Stimulated activated CD4-positive, alpha-beta T cell treated with anti-CD3 and anti-CD28 coated beads, TNF-alpha, amount 100 ng/mL, for 48 hours (primary cell): ENCODE measurements at places on chromosomes 12 and 14.

DNA sequence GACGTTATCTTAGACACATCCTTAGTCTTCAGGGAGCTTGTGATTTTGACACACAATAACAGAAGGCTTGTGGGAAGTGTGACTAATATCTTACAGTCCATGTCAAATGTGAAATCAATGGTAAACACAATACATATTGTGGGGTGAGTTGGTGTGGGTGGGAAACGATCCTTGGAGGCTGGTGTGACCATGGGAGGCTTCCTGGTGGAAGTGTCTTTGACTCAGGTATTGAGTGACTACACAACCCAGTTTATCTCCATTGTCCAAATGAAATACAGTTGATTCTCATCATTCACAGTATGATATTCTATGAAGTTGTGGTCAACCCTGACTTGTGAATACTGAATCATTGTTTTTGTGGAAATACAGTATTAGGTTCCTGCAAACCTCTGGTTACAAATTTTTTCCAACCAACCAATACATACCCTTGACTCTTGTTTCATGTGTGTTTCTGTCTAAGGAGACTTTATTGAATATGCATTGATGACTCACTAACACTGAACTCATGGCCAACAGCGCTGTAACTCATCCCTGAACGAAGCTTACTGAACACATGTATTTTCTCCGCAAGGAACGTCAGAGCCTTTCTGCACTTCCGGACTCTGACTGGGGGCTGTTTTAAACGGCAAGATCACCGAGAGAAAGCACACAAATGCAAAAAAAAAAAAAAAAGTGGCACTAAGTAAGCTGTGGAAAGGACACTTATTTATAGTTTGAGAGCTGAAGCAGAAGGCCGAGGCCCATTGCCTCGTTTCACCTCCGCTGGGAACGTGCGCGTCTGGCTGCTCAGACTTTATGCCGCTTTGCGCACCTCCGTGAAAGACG, 59.0 kb downstream of the CLMN start:
- DNase-seq = peak; percentile 51

- DNase-seq = no peak
These were observed 245.4 kb upstream of the TMEM132C start for GRCh38 chr12:128021561-128021960.

- no peak for DNase-seq
These were observed 274.9 kb downstream of the GPHN start for GRCh38 chr14:66782853-66783252.

- DNase-seq = no peak
These were observed 107.5 kb downstream of the SCARB1 start for GRCh38 chr12:124756166-124756565.

DNA sequence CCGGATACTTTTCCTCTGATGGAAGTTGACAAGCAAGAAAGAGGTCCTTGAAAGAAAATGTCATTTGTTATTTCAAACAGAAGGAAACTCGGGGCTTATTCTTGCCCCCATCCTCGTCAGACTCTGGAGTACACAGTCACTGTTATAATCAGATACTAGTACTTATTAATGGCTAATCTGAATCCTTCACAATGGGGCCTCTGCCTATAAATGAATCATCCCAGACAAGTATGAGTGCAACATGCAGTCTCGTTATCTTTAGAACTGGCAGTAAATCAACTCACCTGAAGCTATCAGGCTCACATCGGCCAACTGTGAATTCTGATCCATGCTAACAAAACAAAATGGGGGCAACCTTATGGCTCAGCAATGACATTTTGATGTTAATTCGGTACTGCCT, 216.7 kb downstream of the GRIN2B start:
- no peak for DNase-seq

GRCh38 chr12:50764286-50765094, 589 bp downstream of the ATF1 start:
- peak; percentile 73 for DNase-seq

- no peak for DNase-seq
These were observed 176.0 kb downstream of the KIF26A start for GRCh38 chr14:104314251-104314941.

- DNase-seq = no peak
These were observed 49.5 kb upstream of the POC1B start for GRCh38 chr12:89575374-89575773.

DNA sequence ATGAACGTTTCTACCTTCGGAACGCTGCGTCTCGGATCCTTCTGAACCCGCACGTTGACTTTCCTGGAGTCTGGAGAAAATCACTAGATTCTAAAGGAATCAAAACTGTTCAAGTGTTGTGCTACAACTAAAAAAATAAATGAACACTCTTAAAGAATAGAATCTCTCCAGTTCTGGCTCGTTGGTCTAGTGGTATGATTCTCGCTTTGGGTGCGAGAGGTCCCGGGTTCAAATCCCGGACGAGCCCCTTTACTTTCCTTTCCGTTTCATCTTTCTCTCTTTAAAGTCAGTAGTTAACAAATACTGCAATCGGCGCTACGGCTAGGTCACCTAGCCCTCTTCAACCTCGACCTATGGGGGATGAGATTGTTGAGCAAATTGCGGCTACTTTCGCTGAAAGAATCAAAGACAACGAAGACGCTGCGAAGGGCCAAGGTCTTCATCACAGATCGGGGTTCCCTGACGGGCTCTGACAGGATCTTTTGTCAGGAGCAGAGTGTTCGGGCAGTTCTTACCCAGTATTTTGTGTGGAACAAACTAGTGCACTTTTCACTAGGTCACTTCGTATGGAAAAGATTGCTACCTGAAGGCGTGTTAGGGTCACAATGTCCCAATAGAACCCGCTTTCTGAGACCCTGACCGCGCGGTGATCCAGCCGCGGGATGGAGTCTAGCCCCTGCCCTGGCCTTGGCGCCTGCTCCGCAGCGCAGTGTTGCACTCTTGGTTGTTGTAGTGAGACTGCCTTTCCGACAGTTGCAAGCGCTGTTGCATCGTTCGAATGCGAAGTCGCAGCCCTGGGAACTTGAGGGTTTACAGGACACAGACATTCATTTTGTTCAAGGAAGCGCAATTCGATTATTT, 8.4 kb downstream of the OR6S1 start:
- DNase-seq = peak; percentile 66

- no peak for DNase-seq
These were observed 114.0 kb upstream of the HIF1A start for GRCh38 chr14:61581340-61581739.

DNA sequence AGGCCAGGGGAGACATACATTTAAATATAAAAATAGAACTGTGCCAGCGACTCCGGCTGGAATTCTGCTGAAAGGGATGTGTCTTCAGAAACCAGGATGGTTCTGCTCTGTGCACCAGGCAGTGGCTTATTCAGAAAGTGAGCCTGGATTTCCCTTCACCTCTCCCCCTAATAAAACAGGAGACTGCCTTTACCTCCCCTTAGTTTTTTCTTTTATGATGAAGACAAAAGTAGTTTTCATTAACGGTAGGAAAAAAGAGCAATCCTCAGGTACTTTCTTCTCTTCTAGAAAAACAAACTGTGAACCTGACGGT, 346 bp downstream of the SLC7A8 start:
- no peak for DNase-seq

DNA sequence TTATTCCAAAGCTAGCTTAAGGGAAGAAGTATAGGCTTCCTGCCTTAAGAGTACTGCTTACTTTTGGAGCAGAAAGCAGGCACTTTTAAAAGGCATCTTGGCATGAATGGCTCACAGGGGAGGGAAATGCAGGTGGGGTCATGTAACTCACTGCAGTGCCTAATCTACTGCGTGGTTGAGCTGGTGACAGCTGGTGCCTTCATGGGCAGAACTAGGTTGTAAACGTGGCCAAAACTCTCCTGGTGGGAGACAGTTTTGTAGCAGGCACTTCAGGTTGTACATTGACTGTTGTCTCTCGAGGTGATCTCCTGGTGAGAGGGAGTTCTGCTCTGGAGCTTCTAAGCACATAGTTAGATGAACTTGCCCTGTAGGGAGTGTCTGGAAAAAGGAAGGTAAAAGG, 962.5 kb downstream of the DIO2 start:
- DNase-seq = no peak

DNA sequence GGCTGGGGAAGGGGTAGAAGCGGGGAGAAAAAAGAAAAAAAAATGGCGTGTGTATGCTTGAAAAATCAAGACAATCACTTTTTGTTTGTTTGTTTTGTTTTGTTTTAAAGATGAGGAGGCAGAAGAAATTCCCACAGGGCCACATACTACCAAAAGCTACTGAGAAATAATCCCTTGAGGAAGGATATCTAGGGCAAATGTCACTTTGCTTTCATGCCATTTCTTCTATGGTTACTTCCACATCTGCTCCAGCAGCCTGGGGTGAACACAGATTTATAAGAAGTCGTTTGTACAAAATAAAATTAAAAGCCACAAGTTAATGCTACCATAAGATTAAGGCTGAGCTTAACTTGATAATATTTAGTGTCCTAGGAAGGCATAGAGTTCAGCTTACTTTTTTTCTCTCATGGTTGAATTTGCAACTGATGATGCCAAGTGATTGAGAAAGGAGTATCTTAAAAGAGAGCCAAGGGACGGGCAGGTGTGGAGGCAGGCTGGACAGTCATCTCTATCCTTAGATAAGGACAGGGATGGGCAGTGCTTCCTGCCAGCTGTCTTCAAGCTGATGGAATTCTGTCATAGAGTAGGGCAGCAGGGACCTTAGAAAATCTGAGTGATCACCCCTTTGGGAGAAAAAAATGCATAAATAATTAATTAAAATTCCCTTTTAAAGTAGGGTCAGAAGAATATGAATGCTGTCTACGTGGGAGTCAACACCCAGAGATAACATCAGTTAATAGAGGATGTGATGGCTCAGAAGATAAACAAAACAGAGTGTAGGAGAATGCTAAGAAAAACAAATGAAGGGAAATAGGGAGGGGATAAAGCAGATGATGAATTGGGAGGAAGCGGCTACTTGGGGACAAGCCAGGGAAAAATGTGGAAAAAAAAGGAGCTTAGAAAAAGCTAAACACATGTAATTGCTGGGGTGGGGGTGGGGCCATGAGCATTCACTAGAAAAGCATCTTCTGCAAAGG, 57.1 kb downstream of the DYRK2 start:
- no peak for DNase-seq

DNA sequence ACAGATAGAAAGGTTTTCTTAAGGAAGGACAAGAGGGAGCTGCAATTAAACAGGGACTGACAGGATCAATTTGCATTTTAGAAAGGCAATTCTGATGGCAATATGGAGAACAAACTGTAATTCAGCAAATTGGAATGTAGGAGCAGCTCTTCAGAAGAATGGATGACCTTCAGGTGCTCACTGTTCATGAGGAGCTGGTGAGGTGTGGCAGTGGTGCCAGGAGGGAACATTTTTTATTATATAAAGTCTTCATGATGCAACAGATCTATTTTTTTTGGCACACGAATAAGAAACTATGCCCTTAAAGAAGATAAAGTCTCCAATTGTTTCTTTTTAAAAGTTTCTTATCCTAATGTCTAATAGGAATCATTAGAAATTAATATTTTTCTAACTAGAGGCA, 151.7 kb downstream of the SLC38A4 start:
- no peak for DNase-seq

- no peak for DNase-seq
These were observed 273.1 kb upstream of the RGS6 start for GRCh38 chr14:71659159-71659558.

- no peak for DNase-seq
These were observed 8.5 kb downstream of the WSB2 start for GRCh38 chr12:118052324-118053070.

- no peak for DNase-seq
These were observed 21.1 kb downstream of the ZFHX2 start for GRCh38 chr14:23530375-23531055.

GRCh38 chr12:82754856-82755255, 68.2 kb downstream of the TMTC2 start:
- DNase-seq = no peak

- no peak for DNase-seq
These were observed 33.4 kb downstream of the PDZRN4 start for GRCh38 chr12:41221491-41221890.

GRCh38 chr12:130079279-130079678, 83.0 kb upstream of the FZD10 start:
- DNase-seq = no peak

DNA sequence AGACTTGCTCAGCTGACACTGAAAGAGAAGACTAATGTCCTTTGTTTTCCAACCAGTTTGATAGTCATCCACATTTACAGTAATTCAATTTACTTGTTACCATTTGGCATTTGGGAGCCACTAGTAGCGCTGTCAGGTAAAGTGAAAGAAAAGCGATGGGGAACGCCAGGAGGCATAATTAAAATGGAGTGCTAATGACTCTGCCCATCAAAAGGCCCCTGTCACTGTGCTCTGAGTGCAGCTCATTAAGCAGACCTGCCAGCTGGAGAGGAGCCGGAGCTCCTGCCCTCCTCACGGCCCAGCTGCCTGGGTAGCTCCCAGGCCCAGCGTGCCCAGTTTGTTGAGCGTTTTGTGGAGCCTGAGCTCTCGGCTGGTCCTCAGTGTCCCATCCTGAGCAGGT, 463.6 kb upstream of the CCDC196 start:
- no peak for DNase-seq

DNA sequence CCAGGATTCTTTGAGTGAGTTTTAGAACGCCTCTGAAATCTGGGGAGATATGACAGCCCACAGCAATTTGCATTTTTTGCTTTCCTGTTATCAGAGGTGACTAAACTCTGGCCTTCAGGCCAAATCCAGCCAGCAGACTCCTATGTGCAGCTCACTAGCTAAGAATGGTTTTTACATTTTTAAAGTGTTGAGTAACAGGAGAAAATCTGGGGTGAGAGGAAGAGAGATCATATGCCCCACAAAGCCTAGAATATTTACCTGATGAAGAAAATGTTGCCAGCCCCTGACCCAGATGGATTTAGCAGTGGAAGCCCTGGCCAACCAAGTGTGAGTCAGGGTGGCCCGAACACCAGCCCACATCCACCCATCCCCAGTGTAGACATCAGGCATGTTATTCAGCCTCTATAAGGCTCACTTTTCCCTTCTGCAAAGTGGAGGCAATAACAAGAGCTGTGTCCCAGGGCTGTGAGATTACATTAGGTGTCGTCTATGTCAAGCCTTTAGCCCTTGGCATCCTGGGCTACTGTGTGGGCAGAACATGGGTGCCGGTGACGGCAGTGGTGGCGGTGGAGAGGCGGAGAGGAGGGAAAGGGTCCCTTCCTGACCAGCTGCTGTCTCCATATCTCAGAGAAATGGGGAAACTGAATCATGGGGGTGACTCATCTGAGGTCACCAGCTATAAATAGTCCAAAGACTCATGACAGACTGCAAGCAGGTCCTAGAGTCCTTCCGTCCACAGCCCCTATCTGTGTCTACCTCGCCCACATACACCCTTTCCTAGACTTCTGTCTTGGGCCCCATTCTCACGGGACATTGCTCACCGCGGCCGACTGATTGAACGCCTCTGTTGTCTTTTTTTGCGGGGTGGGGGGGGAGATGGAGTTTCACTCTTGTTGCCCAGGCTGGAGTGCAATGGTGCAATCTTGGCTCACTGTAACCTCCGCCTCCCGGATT, 32.6 kb upstream of the CD9 start:
- peak; percentile 64 for DNase-seq

- peak; percentile 65 for DNase-seq
These were observed at the start of gene ABCD2 for GRCh38 chr12:39619660-39620433. TSS of gene ABCD2 (minus strand) at chr12:39619803. CDS start at chr12:39619615, 188 bp downstream.

GRCh38 chr14:102898776-102899515, 23.5 kb upstream of the AMN start:
- no peak for DNase-seq
